Stimulated activated CD8-positive, alpha-beta memory T cell treated with anti-CD3 and anti-CD28 coated beads, Interleukin-15, amount 100 ng/mL, for 24 hours (primary cell): ENCODE measurements at places on chromosomes 2 and 18.

GRCh38 chr2:207808119-207808518 is 38.4 kb upstream of the FZD5 start:
- DNase-seq, result no peak

DNA sequence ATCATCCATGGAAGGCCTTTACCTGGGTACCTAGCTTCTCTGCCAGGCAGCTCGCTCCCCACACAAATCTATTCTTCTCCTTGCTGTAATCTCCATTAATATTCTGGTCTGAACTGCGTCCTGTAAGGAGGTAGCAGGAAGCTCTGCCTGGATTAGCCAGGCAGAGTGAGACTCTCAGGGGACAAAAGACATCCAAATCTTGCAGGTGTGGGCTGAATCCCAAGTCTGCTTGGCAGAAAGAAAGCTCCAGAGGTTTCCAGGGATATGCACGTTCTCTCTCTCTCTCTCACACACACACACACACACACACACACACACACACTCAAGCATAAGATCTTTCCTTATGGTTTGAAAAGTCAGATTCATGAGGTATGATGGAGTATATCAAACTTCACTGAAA is 66.5 kb downstream of the THNSL2 start:
- DNase-seq, result no peak

DNA sequence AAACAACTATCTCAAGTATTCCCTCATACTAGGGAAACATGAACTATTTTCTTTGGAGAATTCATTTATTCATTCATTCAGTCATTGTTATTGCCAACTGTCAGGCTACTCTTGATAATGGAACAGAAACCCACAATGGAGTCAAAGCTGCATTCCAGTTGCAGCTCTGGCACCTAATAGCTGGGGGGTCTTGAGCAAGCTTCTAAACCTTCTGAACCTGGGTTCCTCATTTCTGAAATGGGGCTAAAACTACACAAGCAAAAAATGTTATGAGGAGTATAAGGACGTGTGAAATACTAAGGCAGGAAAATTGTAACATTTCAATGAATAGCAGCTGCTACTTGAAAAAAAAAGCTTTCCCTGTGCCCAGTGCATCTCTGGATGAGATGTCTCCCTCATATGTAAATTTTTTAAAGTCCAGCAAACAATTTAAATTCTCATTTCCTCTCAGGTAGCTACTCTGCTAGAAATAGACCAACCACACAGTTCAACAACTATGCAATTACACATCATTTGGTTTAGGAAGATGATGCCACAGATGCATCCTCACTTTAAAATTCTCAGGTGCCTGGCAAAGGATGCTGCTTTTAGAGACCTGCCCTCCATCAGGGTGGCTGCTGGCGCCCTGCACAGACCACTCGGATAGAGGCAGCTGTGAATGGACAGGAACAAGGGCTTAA is 38.5 kb downstream of the SPRED2 start:
- no peak for DNase-seq

- DNase-seq, result no peak
Observed at GRCh38 chr18:50218432-50219197, 23.7 kb upstream of the MYO5B start.

DNA sequence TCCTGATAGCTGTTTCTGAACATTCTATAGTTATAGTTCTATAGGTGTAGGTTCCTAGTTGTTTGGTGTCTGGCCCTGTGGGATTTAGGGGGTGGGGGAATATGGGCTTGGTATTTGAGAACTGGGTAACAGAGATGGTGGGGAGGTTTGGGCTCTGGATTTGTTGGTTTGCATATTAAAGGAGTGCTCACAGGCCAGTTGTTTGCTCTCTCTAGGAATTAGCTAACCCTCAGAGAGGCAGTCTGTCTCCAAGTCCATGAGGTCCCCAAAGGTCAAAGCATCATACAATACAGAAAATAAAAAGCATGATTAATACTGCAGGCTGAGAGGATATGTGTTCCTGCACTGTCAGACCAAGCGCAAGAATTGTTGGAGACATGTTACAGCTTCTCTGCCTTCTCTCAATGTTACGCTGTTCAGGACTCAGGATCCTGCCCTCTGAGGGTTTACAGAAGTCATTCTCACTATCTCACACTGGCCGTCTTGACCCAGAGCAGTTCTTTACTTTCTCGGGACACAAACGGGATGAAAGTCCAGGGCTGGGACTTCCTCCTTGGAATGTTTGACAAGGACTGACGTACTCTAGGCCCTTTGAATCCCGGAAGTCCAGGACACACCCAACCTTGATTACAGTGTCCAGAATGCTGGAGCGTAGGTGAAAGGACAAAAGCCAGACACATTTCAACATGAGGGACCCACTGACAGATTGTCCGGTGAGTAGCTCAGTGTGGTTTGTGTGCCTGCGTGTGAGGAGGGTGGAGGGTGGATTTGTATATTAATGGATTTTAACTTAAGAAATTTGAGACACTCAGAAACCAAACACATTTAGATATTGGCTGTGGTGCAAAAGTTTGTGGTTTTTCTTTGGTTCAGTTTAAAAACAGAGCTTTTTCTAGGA is at the start of gene NOSTRIN:
Gene NOSTRIN (plus strand): TSS at position 677 of the 898 bp plus-strand sequence. CDS start 10 bp downstream, at position 687.
- no peak for DNase-seq

DNA sequence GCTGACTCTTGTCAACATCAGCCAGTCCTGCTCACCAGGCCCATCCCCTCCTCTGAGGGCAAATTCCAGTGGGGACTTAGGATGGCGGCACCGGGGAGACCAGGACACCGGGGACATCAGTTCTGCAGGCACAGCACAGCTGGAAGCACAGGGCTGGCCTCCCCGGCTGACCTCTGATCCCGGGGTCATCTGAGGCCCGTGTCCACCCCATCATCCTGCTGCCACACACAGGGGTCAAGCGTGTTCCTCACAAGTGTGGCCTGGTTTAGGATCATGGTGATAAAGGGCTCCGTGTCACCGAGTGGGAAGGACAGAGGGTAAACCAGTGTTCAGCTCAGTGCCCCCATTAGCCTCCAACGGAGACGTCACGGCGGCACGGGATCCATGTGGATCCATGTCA is 58.1 kb upstream of the CTDP1 start:
- DNase-seq, result no peak

DNA sequence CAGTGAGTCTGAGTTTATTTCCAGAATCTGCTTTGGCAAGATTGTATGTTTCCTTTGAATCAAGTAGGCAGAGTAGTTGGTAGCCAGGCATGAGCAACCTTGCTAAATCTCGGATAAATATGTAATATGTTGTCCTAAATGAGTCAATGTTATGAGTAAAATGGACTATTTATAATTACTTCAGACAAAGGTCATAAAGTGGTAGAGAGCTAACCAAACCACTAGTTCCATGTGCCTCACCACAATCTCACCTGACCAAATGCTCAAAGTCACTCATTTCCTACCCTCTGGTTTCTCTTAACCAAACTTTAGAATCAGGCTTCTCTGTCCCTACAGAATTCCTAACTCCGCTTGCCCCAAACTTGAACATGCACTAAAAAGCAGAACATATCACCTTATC is 261.2 kb upstream of the FSIP2 start:
- no peak for DNase-seq

DNA sequence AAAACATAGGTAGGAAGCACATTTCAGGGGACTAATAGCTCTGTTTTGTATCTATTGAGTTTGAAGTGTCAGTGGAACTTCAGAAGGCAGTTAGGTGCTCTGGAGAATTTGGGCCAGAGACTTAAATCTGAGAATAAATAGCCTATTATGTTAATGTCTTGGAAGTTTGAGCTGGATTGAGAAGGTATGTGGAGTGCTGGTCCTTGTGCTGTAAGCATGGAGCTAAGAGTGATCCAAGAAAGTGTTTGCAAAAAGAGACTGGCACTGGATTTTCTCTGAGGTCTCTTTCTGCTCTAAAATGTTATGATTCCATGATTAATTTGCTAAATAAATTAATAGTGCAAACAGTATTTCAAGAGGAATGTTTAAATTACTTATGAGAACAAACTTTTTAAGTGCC is 63.3 kb downstream of the ICOS start:
- no peak for DNase-seq

- no peak for DNase-seq
Observed at GRCh38 chr2:8461341-8461740, 220.5 kb upstream of the ID2 start.
